ENCODE measurements at places on chromosomes 3 and 15.

DNA sequence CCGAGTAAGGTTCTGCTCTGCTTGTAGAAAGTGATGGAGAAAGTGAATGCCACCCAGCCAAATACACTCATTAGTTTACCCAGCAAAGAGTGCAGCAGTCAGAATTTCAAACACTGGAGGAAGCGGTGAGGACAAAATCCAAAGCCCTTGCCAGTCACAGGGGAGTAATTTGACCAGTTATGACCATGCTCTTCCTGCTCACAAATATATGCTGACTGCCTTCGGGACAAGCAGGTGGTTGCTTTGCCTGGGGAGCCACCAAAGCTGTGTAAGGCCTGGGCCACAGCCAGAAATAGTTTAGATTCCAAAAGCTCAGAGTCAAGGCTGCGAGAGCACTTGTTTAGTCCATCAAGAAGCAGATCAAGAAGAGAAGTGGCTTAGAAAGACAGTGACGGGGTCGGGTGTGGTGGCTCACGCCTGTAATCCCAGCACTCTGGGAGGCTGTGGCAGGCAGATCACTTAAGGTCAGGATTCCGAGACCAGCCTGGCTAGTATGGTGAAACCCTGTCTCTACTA lies 51.0 kb upstream of the ATP13A3 start:
- DNase-seq: no peak

- no peak for DNase-seq
Observed at GRCh38 chr3:69752241-69752640, 13.0 kb downstream of the MITF start.

DNA sequence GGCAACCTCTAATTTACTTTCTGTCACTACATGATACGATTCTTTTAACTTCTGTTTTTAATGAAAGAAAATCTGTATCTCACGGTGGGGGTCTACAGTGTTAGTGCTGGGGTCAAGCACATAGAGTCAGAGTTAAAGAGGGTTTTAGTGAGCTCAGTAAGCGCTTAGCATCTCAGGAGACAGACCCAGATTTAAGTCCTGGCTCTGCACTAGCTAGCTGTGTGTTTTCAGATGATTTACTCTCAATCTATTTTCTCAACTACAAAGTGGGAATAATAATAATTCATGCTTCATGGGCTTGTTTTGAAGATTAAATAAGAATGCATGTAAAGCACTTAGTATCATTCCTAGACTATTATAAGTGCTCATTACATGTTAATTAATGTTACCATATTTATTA lies 63.4 kb upstream of the KBTBD8 start:
- DNase-seq: no peak

GRCh38 chr15:37616215-37616614 lies 318.2 kb upstream of the TMCO5A start:
- DNase-seq: no peak

- DNase-seq: no peak
Observed at GRCh38 chr3:29430558-29430971, 149.7 kb downstream of the RBMS3 start.

- no peak for DNase-seq
Observed at GRCh38 chr3:80785475-80785874, 976.0 kb downstream of the GBE1 start.

DNA sequence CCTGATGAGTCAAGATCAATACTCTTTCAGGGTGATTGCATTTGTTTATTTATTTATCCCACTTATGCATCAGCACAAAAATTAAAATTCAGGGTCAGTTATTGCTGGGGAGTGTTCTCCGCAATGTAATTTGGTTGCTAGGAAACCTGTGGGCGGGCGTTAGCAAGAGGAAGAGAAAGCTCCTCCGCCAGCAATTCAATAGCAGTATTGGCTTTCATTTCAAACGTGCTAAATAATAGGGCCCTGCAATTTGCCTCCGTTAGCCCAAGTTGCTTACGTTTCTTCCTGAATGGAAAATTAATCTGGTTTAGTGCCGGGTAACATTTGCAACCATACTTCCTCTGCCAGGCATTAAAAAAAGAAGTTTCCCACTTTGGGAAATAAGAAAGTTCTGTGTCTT lies 35.5 kb upstream of the PLCL2 start:
- peak; percentile 87 for DNase-seq

DNA sequence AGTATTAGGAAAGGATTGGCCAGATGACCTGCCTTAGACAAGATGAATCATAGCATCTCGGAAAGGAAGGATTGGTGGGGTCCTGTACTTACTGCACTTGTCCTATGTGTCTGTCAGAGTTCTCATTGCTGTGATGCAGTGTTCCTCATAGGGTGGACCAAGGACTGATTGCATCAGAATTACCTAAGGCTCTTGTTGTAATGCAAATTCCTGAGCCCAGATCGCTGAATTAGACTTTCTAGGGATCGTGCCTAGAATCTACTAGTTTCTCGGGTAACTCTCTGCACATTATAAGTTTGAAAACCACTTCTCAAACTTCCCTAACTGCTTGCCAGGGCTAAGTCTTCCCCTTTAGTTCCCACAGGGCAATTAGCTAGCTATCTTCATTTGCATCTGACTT lies 74.9 kb upstream of the SKOR1 start:
- DNase-seq: no peak

DNA sequence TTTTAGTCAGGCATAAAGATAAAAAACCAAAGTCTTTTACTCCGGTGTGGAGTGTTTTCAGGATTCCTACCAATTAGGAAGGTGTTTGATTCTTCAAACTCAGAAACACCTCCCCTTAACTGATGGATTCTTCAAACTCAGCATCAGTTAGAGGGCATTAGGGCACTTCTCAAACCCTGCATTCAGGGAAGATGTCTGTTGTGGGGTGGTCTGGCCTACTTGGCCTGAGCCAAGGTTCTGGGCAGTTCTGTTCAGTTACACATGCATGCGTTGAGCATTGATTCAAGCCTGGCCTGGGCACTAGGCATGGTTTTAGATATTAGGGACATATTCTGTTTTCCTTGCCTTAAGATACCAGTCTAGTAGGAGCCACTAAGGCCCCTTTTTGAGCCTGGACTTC lies 1.0 kb downstream of the HGD start:
- DNase-seq: no peak

- DNase-seq: no peak
Observed at GRCh38 chr3:151297429-151297828, 19.1 kb upstream of the P2RY14 start.

DNA sequence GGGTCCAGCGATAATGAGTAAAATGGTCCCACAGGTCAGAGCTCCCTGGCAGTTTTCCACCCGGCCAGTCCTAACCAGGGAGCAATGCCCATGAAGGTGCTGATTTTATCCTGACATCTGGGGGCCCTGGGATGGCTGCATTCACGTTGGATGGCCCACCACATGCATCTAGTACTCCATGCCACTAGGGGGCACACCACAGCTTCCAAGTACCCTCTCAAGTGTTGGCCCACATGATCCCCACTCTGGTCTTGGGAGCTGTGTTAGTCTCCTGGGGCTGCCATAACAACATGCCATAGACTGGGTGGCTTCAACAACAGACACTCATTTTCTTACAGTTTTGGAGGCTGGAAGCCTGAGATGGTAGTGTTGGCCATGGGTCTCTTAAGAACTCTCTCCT lies 225.5 kb downstream of the SLCO3A1 start:
- peak; percentile 61 for DNase-seq

DNA sequence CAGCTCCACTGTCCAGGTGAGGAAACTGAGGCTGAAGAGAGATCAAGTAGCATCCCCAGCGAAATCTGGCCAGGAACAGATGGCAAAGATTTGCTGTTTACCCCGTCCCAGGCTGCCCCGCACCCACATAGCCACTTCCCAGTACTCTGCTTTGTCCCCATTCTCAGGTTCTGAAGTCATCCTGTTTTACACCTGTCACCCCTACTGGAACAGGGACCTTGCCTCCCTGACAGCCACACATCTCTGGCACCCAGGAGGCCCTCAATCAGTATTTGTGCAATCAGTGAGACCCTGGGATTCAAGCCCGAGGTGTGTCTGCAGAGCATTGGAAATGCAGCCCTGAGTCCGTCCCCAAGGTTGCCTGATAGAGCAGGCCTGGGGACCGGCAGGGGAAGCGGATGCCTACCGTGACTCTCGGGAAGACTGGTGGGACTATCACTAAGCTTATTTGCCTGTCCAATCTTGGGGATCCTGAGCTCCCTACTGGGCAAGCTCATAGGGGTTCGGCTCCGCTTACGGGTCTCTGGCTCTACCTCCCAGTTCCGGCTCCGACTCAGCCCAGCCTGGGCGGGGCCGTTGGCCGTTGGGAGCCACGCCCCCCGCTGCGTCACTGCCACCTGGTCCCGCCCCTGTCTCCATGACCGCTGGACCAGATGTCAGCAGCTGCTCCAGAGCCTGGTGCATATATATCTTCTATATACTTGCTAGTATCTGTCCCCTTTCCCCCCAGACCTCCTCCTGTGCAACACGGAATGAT lies 17.5 kb upstream of the FANCD2 start:
- peak; percentile 85 for DNase-seq

GRCh38 chr3:8548502-8549275 lies 47.1 kb downstream of the LMCD1 start:
- DNase-seq: no peak

GRCh38 chr15:73948982-73949381 lies 22.7 kb downstream of the LOXL1 start:
- DNase-seq: no peak

DNA sequence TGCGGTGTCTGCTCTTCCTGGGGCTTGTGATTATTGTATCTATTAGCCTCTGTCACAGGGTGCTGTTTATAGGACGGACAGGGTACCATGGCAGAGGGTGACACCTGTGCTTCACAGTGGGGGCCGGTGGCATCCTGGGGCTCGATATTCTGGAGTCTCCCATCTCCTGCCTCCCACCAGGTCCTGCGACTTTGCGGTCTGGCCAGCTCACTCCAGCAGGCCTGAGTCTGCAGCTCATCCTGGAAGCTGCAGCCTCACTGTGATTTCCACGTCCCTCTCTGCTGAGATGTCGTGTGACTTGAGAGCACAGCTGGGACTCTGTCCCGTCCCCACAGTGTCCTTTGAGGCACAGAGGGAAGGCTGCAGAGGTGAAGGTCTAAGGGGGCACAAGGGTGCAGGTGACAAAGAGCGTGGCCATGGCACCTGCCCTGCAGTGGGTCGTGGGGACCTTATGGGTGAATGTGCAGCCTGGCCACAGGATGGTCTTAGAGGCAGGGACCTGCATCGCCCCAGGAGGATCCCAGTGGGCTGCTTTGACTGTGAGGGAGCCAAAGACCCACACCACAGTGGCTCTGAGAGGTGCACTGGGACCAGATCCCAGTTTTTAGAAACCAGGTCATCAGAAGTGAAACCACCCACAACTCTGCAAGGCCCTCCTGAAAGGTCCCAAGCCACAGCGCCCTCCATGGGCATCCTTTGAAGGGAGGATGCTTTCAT lies 172.8 kb downstream of the KLF13 start:
- no peak for DNase-seq

DNA sequence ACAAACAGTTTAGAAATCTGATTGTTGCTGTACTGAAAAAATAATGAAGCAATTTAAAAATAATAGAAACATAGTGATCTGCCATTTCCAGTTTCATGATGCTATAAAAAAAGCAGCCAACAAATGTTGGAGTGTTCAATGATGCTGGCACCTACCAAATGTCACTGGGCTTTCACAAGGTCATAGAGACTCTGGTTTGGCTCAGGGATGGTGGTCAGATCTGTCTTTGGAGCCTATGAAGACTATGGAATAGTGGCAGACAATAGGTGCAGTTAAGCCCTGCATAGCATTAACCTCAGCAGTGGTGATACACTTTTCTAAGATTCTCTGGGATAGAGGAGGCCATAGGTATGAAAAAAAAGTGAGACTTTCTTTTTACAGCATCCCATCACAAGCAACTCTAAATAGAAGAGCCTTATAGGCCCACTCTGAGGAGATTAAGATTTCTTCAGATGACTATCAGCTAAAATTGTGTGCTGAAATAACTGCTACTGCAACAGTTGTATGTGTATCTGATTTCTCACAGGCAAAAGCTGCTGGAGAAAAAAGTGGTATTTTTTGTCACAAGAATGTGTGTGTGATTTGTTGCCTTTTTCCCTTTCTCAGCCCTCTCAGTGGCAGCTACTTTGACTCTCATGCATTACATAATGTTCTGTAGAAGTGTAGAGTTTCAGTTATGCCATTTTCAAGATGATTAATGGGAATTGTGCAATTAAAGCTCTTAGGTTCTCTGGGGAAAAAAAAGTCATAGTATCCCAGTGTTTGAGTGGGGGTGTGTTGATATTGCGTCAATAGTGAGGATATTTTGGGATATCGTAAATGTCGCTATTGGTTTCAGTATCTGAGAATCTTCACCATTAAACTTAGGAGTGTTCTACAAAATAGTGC lies 137.4 kb downstream of the MBNL1 start:
- no peak for DNase-seq

GRCh38 chr15:25534293-25534692 lies 95.5 kb upstream of the UBE3A start:
- DNase-seq: no peak

- no peak for DNase-seq
Observed at GRCh38 chr3:53457068-53457467, 37.3 kb upstream of the CACNA1D start.

- DNase-seq: no peak
Observed at GRCh38 chr15:39553947-39554693, 26.8 kb upstream of the THBS1 start.

DNA sequence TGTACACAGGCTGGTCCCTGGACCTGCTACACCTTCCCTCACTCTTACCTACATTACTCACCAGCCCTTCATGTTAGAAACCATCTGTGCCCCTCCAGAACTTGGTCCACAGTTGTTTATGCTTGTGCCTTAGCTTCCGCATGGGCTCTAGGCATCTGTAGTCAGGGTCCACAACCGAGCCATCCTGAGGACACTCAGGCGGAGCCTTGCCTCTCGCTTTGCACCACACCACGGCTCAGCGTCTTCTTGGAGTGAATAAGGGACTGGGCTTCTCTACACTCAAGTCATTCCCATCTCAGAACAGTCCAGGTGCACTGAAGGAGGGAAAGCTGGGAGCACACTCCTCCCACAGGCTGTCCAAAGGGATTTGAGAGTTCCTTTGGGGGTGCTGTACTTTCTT lies 97.8 kb downstream of the HMG20A start:
- no peak for DNase-seq

GRCh38 chr3:17645074-17645698 lies 97.2 kb downstream of the TBC1D5 start:
- no peak for DNase-seq

DNA sequence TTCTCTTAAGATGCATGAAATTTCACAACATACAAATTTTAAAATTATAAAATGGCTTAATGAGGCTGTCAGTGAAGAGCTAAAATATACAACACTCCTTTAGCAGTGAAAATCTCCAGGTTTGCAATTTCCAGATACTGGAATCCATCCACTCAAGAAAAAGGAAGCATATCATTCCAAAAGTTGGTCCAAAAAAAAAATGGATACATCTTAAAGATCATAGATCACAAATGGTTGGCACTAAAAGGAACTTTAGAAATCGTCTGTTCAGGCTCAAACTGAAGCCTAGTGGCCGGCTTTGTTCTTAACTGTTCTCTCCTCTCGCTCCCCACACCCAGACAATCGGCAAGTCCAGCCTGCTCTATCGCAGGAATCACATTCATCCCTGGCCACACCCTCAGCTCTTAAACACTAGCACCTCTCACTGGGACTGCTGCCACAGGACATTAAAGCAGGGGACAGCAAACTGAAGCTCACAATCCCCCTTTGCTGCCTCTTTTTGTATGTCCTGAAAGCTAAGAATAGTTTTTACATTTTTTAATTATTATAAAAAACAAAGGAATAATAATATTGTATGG lies 130.3 kb upstream of the CDIN1 start:
- no peak for DNase-seq

GRCh38 chr3:160393346-160394008 lies 5.5 kb downstream of the IFT80 start:
- DNase-seq: no peak
